NB4 (cell line): ENCODE measurements at places on chromosomes 12 and 14.

GRCh38 chr12:81170072-81170471, 92.2 kb downstream of the ACSS3 start:
- no peak for DNase-seq

DNA sequence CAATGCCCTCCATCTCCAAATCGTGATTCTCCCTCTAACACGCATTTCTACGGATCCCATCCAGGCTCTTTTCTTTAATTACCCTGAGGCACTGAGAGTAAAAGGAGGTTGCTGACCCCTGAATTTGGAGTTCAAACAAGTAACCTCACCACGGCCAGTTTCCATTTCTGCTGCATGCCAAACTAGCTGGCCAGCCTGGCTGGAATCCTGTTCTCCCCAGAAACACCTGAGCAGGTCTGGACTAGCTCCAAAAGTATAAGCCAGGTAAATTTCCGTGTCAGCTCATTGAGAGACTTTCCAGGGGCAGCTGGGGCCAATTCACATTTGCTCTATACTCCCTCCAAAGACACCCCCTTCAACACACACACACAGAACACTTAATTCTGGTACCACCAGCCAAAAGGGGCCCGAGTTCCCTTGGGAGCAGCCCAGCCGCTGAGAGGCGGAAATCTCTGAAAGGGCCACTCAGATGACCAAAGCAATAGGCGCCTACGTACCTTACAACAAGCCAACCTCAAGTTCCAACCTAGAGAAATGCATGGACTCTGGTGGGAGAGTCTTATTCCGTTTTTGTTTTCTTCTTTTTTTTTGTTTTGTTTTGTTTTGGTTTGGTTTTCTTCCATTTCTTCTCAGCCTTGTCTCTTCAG, 131.4 kb downstream of the NDUFA12 start:
- no peak for DNase-seq

GRCh38 chr12:12954878-12955625, 3.1 kb upstream of the GPRC5D start:
- peak; percentile 3 for DNase-seq

GRCh38 chr12:25771476-25771875, 187.0 kb upstream of the RASSF8 start:
- DNase-seq: no peak

- DNase-seq: no peak
Measured at GRCh38 chr14:33592297-33592696, 358.6 kb downstream of the EGLN3 start.

- no peak for DNase-seq
Measured at GRCh38 chr12:92558806-92559205, 144.0 kb upstream of the PLEKHG7 start.

DNA sequence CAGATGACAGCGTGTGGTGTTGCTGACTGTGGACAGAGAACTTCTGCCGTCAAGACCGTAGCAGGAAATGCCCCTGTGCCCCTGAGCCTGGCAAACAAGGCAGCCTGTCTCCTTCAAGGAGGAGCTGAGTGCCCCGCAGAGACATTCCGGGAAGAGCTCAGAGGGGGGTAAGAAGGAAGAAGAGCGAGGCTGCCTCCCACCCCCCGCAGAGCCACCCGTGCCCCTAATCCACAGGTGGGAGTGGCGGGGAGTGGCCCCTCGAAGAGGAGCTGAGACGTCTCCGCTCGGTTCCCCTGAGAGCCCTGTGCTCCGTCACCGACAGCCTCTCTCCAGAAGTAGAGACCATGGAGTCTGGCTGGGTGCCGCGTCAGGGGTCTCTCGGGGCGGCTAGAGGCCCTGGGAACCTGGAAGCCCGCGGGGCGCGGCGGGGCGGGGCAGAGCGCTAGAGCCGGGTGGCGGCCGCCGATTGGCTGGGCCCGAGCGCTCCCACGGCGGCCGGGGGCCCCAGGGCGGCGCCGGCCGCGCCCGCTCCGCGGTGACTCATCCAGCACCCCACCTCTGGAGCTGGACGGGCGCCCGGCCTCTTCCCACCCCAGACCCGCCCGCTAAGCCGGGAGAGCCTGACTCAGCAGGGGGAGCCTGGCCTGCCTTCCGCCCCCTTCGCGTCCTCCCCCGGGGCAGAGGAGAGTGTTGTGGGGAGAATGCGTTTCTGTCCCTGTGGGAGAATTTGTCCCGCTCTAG, 25.2 kb upstream of the KRT78 start:
- DNase-seq: peak; percentile 91

- no peak for DNase-seq
Measured at GRCh38 chr12:52533686-52534470, 13.7 kb upstream of the KRT5 start.

DNA sequence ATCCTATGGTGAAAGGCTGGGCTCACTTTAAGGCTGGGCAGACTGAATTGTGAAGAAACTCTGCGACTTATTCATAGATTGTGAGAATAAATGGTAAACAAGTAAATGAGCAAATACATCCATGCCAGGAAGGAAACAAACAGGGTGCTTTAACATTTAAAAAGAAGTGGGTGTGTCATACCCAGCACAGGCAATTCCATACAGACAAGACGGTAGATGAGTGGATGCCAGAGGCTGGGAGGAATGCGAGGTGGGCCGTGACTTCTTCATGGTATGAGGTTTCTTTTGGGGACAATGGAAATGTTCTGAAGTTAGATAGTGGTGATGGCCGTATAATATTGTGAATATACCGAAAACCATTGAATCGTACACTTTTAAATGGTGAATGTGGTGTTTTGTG, 49.8 kb upstream of the CDKN3 start:
- DNase-seq: no peak

- no peak for DNase-seq
Measured at GRCh38 chr14:90651976-90652560, 164.2 kb downstream of the TTC7B start.

GRCh38 chr12:122121745-122122144, 43.2 kb downstream of the MLXIP start:
- no peak for DNase-seq

- peak; percentile 77 for DNase-seq
Measured at GRCh38 chr12:124456652-124457152, 110.7 kb downstream of the NCOR2 start.

- DNase-seq: no peak
Measured at GRCh38 chr12:127245009-127245408, 1022.0 kb upstream of the TMEM132C start.

DNA sequence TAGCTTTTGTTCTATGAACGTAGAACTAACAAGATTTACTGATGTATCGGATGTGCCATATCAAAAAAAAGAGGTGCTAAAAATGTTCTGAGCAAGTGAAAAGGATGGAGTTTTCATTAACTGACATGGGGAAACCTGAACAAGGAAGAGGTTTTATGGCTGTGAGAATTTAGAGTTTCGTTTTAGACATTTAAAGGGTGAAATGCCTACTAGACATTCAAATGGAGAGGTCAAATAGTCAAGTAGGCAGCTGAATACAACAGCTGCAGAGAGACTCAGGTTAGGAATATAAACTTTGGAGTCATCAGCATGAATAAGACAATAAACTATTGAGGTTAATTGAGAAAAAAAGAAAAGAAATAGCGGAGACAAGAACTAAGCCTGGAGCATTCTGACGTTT, 364.9 kb upstream of the GARIN6 start:
- no peak for DNase-seq
